ENCODE measurements at places on chromosomes 7 and 10.

- no peak for DNase-seq
Observed at GRCh38 chr10:21527598-21528235, 2.2 kb upstream of the SKIDA1 start.

- DNase-seq = no peak
Observed at GRCh38 chr7:43612599-43613589, 30.0 kb downstream of the STK17A start.

DNA sequence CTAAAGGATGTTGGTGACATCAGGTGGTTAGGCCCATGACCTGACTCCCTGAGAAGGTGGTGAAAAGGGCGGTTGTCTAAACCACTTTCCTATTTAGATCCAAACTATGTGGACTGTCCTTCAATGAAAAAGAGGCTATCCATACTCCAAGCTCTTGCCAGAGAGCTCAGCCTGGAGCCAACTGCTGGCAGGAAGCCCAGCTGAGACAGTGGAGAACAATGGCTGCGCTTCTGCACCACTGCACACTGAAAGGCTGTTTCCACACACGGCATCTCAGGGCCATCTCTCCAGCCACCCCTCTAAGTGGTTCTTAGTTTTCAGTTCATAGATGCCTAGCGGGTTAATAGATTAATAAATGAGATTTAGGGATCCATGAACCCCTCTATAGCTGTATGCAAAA lies 488.8 kb upstream of the ZMIZ1 start:
- no peak for DNase-seq

DNA sequence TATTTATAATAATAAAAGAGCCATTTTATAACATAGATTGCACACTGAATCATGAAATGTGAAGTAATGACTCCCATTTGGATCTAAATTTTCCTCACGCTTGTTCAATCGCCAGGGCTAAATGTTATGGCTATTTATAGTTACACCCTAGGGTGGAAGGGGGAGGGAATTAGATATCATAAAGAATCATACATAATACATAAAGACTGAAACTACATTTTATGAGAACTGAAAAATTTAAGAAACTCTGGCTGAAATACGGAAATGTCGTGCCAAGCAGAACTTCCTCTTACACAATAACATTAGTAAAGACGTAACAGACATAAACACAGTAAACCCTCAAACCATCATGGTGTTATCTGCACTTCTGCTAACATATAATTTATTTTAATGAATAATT lies 327.5 kb upstream of the PHF14 start:
- peak; percentile 19 for DNase-seq

DNA sequence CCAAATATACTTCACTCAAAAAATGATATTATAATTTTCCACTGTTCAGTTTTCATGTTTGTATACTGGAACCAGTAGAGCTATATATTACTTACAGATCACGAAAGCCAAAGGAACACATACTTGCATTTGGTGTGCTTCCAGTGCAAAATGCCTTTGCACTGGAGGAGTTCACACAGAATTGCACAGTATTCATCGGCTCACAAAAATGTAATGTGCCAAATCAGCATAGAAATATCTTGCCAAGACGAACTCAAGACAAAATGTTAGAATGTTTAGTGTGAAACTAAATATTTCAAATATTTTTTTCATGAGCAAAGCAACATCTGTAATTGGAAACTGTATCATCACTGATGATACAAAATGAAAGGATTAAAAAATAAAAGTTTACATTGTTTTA lies 646.2 kb upstream of the SEMA3D start:
- no peak for DNase-seq

DNA sequence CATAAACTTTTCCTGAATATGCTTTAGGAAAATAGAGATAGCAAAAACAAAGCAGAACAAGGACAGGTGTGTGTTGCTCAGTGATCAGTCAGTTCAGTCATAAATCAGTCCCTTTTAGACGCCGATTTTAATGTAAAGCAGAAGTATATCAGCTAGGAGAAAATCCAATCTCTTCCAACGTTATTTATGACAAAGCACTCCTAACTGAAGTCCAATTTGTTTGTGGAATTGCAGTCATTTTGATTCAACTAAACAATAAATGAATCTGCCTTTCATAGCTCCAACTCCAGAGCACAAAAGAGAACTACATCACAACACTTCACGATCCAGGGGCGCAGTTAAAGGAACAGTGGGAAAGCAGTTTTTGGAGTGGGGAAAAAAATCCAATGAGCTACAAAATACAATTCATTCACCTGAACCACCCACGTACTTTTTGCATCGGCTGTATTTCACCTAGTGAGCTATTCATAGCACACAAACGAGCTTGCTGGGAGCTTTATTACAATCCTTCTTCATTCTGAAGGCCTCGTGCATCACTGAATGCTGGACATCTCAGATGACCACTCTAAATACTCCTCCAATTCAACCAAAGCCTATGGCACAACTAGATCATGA lies 151.3 kb downstream of the LRRN3 start:
- DNase-seq = no peak

DNA sequence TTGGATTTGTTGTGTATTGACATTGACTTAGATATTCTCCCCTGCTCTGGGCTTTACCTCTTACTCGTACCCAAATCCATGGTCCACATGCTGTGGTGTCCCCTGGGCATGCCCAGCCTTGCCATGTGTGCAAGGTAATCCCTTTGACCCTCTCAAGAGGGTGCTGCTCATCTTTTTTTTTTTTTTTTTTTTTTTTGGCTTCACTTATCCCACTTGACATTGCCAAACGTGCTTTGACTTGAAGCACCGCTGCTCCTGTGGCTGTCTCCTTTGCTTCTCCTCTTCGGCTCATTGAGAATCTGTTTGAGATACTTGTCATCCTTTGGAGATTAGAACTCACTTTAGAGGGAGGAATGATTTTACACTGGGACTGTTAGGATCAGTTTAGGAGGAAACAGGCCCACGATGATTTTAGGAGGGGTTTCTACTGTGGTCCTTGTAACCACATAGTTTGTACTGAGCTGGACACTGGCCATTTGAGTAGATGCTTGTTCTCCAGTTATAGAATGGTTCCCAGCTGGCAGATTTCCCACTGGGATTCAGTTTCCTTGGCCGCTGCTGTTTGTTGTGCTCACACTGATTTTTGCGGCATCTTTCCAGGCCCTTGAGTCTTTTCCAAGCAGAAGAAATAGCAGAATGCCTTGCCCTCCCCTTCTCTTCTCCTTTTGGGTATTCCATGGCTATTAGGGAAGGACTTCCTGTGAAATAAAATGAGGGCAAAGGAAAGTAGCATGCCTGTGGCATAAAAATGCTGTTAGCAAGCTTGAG lies 184.8 kb downstream of the AUTS2 start:
- DNase-seq = no peak

GRCh38 chr10:111360260-111360925 lies 283.6 kb downstream of the ADRA2A start:
- peak; percentile 1 for DNase-seq

- peak; percentile 35 for DNase-seq
Observed at GRCh38 chr7:29988424-29989256, 961 bp downstream of the SCRN1 start.

GRCh38 chr10:11197266-11197712 lies 179.6 kb downstream of the CELF2 start:
- peak; percentile 90 for DNase-seq

GRCh38 chr7:19427944-19428343 lies 280.9 kb downstream of the POLR1F start:
- no peak for DNase-seq

DNA sequence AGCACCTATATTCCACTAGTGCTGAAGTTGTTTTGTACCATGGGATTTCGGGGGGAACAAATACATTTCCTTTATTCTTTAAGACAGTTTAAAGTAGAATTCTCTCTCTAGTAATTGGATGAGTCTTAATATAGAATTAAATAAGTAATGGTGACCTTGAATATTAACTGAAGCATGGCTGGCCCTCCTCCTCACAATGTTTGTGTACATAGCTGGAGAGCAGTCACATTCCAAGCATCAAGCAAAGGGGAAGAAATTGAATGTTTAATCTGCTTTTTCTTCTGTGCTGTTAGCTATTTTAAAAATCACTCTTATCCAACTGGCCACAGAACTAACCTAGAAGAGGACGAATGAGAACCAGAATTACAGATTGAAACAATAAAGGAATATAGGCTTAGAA lies 906.9 kb downstream of the CCSER2 start:
- DNase-seq = no peak

GRCh38 chr7:936386-937054 lies 18.0 kb downstream of the ADAP1 start:
- no peak for DNase-seq

GRCh38 chr7:121302214-121302745 lies 26.5 kb upstream of the WNT16 start:
- no peak for DNase-seq

GRCh38 chr10:82420001-82420400 lies 545.0 kb downstream of the NRG3 start:
- no peak for DNase-seq

DNA sequence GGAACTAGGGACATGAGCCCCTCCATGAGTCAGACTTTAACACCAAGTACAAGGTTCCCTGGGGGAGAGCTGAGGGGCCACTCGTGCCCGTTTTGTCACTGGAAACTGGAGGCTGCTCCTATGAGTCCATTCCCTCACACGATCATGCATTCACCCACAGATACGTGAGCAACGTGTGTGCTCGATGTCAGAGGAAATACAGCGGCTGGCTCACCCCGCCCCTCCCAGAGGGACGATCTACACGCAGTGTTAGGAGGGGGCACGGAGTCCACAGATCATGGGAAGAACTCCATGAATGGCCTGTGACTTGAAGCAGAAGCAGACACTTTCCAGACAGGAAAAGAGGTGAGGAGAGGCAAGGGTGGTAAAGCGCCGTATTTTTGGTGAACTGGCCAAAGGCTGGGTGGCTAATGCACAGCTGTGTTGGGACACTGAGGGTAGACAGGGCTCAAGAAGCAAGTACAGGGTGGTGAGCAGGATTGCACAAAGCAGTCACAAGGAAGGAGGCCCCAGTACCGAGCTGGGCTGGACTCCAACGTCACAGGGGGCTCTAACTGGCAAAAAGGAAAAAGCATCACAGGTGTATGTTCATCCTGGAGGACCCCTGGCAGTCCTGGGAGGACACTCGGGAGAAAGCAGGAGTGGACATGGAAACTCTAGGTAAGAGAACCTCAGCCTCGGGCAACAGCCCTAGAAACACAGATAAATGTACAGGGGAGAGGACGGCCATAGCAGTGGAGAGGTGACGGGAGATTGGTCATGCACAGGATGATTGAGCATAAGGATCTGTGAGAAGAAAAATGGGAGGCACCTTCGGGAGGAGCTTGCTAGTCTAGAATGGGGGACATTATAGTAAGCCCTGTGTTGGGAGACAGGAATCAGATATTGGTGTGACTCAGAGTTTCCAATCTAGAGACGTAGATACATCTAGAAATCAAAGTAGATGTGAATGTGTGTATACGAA lies 41.2 kb downstream of the TNS3 start:
- no peak for DNase-seq

- DNase-seq = no peak
Observed at GRCh38 chr10:123563994-123564393, 102.2 kb upstream of the GPR26 start.

Measured in inflammatory macrophage treated with lipopolysaccharide for 1 hour (primary cell).